ENCODE measurements at places on chromosomes 4 and X.

GRCh38 chrX:8044947-8045346 lies 117.7 kb upstream of the PNPLA4 start:
- DNase-seq, result no peak

DNA sequence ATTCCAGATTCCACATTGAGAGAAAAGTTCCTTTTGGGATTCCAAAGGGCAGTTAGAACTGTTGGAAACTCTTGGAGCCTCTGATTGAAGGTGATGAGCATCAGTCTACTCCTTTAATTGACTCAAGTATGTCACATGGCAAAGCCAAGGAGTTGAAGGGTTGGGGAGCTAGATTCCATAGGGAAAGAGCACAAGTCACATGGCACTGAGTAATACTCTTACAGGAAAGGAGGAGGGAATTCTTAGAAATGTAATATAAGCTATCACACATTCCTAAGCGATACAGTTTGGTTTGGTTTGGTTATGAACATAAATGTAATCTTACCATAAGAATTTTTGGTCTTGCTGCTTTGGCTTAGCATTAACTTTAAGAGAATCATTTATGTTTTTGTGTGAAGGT lies 15.7 kb downstream of the SPCS3 start:
- DNase-seq, result no peak

- no peak for DNase-seq
Observed at GRCh38 chr4:89528526-89529133, 221.0 kb upstream of the GPRIN3 start.

DNA sequence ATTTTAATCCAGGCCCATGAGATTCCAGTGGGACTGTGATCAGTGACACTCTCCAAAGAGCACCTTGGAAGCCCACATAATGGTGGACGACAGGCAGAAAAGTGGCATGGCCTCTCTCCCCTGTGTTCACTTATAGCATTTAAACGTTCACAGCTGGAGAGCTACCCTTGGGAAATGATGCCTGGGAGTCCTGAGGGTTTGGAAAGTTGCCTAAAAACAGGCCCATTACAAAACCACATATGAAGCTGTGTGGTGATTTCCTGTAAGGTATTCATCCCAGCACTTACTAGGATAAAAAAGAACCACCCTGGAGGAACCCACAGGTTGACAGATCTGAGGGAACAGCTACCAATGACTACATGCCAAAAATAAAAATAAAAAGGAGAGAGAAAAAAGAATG lies 193.2 kb downstream of the RASL11B start:
- no peak for DNase-seq

GRCh38 chr4:70908993-70909556 lies 6.9 kb downstream of the MOB1B start:
- DNase-seq, result no peak

GRCh38 chrX:13463608-13464007 lies 105.8 kb upstream of the EGFL6 start:
- no peak for DNase-seq

DNA sequence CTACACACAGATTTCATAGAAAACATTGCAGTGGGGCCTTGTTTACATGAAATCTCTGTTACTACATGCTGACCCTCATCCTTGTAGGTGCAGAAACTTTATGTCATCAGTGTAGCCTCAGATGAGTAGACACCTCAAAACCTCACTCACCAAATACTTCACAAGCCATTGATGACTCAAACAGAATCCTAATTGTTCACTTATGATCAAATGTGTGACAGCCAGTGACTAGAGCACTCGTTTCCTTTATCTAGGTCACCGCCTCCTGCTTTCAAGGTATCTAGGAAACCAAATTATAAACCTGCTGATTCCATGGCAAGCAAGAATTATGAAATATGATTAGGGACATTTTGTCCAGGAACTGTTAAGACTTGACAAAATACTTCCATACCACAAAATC lies 255.8 kb upstream of the GPRIN3 start:
- DNase-seq, result no peak

- no peak for DNase-seq
Observed at GRCh38 chr4:87601361-87601760, 7.0 kb upstream of the DSPP start.

GRCh38 chrX:132539611-132540010 lies 50.8 kb upstream of the MBNL3 start:
- DNase-seq, result no peak

DNA sequence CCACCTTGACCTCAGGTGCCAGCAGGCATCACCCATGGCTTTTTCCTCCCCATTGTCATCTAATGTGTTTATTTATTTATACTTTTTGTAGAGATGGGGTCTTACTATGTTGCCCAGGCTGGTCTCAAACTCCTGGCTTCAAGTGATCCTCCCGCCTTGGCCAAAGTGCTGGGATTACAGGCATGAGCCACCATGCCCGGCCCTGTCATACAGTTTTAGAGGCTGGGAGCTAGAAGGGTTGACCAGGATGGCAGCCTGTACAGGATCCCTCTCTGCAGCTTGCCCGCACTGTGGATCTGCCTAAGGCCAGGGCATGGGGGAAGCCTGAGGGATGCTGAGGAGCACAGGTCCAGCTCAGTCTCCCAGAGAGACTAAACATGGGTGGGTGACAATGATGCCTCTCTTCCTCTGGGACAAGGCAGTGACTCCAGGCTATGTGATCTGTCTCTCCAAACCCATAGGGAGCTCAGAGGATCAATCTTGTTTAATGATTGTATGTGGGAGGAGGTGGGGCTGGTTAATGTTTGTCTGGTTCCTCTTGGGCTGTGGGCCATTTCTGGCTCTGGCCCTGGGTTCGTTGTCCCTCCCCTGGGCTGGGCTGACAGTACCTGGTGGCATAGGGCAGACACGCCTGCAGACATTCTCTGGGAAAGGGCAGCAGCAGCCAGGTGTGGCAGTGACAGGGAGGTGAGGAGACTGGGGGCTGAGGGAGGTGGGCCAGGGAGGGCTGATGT lies 8.3 kb upstream of the GJB1 start:
- no peak for DNase-seq

- DNase-seq, result no peak
Observed at GRCh38 chrX:43845776-43846175, 36.5 kb downstream of the MAOB start.

DNA sequence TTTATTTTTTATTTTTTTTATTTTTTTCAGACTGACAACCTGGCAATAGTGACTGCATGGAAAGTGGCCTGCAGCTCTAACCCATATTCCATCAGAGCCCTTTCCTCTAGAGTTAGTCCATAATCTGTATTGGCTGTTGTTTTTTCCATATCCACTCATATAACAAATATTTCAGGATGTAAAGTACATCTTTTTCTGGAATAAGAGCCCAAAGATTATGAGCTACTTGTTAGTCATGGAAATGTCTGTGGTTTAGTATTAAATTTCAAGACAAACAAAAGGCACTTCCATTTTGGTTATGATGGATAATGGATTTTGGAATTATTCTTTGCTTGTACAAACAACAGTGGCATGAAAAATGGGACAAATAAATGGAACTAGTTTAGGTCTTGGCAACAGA lies 296.0 kb upstream of the HS3ST1 start:
- DNase-seq, result no peak

- no peak for DNase-seq
Observed at GRCh38 chr4:123283371-123283895, 113.2 kb upstream of the SPRY1 start.

DNA sequence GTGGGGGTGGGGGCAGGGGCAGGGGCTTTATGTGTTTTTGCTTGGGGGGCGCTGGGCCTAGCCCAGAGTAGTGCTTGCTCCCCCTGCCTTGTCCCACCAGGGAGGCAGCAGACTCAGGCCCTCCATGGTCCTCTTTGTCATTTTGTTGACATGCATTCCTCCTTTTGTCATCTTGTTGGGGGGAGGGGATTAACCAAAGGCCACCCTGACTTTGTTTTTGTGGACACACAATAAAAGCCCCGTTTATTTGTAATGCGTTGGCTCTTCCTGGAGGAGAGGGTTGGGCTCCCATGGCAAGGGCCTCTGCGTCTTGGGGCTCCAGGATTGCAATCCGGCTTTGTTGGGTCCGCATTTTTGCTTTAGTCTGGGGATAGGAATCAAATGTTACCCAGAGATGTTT lies 2.2 kb downstream of the EMD start:
- DNase-seq, result no peak

GRCh38 chrX:117973110-117973807 lies 143.4 kb downstream of the KLHL13 start:
- no peak for DNase-seq

DNA sequence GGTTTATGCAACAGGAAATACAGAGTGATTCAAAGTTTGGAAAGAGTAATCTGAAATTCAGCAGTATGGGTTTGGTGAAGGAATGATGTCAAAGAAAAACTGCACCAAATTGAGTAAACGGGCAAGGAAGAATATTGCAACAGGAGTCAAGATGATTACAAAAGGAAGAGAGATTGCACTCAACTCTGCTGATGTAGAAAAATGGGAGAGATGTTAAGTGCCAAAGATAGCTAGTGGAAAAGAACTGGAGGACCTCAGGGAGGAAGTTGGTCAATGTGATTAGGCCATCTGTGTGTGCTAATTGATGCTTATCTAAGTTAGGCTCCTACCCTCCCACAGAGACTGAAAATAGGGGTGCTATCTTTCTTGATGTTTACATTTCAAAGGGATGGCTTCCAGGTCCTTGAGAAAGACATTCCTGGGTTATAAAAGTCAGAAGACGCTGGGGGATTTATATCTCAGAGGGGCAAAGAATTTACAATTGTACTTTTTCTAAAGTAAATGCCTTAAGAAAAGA lies 167.4 kb upstream of the FAM47A start:
- DNase-seq, result no peak

- no peak for DNase-seq
Observed at GRCh38 chrX:68659786-68660185, 12.3 kb downstream of the STARD8 start.

DNA sequence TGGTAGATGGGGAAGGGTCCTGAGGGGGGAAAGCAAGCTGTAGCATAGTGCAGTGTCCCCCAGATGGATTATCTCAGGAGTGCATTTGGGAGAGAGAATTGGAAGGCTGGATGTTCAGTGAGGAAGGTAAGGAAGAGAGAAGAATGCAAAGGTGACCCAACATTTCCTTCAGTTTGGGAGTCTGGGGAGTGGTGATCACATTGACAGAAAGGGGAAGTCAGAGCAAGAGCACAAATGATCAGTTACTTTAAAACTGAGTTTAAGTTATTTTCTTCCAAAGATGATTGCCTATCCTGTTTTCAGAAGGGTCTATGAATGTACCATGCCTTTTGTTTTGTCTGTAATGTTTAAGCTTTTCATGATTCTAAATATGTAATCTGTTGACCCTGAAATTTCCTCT lies 47.6 kb downstream of the ARHGAP10 start:
- no peak for DNase-seq

GRCh38 chr4:124079174-124079780 lies 633.3 kb downstream of the ANKRD50 start:
- no peak for DNase-seq

DNA sequence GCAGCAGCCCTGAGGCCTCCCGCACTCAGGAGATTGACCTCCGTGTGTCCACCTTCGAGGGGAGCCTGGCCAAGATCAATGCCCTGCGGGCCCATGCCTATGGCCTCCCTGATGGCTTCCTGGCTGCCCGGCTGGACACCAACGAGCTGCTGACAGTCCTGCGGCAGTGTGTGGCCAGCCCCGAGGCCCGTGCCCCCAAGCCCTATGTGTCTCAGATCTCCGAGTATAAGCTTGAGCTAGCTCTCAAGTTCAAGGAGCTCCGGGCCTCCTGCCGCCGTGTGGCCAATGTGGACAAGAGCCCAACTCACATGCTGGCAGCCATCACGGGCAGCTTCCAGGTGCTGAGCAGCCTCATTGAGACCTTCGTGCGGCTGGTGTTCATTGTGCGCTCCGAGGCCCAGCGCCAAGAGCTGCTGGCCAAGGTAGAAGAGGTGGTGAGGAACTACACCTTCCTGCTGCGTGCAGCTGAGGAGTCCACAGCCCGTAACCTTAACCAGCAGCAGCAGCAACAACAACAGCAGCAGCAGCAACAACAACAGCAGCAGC lies 25.5 kb upstream of the PRPS1 start:
- no peak for DNase-seq

DNA sequence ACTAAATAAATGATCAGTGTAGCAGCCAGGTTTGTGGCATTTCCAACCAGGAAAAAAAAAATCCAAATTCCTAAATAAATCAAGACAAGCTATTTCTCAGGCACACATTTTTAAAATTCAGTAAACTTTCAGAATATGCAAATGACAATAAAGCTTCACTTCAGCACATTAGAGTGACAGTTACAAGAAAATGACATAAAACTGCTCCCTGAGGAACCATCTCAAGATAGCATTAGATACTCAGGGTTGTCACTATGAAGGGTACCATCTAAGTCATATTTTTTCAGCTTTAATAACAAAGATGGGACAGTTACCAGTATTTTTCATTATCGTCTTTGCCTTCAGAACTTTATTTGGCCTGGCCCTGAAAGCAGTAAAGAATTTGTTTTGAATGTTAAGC lies 411.3 kb upstream of the RASGEF1B start:
- no peak for DNase-seq

GRCh38 chr4:80213117-80213815 lies 16.0 kb downstream of the PRDM8 start:
- no peak for DNase-seq

- DNase-seq, result no peak
Observed at GRCh38 chr4:2390146-2390545, 28.3 kb downstream of the ZFYVE28 start.

DNA sequence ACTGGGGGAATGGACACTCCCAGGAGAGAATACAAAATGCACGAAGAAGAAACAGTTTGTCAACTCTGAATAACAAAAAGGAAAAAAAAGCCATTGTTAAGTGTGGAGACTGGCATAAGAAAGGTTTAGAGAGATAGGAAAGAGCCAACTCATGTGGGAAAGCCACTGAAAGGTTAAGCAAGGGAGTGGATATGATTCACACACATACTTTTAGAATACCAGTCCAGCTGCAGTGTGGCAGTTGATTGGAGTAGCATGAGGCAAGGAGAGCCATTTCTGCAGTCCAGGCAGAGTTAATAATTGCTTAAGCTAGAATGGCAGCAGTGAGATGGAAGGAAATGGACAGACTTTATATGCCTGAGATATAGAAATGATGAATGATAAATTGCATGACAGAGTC lies 36.9 kb upstream of the ADAD1 start:
- no peak for DNase-seq

DNA sequence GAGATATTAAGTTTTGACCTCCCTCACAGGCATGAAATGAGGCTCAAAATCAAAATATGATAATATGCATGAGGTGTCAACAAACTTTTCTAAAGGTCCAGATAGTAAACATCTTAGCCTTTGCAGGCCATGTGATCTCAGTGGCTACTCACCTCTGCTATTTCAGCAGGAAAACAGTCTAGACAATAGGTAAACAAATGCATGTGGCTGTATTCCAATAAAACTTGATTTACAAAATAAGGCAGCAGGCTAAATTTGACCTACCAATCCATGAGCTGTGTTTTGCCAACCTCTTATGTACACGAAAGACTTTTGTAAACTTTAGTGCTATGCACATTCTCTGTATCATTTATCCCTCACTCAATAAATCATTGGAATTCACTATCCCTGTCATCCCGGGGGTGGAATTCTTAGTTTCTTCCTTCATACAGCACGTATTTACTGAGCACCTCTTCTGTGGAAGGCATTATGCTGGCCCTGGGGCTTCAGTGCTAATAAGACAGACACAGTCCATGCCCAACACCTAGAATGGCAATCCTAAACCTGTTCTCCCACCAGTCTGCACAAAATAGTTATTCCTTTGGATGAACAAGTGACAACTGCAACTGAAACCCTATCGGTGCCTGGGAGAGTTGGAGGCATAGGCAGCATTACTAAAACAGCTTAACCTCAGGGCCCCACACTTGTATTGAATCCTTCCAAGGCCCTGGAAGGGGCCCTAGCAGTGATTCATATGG lies 19.9 kb downstream of the MAGEB17 start:
- no peak for DNase-seq
